ENCODE measurements at places on chromosomes 3 and 15.

DNA sequence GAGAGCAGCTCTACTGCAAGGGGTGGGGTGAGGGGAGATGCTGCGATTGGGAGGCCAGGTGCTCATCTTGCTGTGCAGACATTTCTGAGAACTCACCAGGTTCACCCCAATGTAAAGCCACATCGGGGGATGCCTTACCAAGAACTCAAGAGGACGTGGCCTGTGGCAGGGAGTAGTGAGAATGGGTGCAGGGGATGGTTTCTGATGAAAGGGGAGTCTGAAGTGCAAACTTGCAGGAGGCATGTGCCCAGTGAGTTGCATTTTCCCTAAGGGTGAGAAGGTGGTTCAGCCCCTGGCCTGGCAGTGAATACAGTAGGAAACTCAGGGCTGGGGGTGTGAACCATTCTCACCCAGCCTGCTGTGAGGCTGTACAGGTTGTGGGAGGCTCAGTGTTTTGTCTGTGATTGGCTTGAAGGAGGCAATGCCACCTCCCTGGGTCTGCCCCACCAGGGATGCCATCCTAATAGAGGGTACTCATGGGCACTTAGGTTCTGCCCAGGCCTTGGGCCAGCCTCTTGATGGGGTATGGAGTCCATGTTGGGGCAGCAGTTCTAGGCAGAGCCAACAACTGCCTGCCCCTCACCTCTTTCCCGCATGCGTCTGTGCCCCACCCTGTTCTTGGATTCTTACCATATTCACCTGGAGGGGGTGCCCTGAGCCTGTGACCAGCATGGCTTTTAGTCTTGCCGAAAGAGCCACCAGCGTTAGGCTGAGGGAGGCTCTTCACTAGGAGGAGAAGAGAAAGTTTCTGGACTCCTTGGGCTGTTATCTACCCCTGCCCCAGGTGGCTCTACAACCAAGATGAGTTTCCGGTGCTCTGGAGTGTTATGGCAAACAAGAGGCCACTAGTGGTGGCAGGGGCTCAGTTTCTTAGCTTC lies 4.5 kb downstream of the HEMK1 start:
- DNase-seq, result no peak

- no peak for DNase-seq
These were observed 486.4 kb downstream of the FHIT start for GRCh38 chr3:60764870-60765269.

GRCh38 chr15:60682115-60682514 lies 203.2 kb upstream of the ICE2 start:
- peak; percentile 12 for DNase-seq

DNA sequence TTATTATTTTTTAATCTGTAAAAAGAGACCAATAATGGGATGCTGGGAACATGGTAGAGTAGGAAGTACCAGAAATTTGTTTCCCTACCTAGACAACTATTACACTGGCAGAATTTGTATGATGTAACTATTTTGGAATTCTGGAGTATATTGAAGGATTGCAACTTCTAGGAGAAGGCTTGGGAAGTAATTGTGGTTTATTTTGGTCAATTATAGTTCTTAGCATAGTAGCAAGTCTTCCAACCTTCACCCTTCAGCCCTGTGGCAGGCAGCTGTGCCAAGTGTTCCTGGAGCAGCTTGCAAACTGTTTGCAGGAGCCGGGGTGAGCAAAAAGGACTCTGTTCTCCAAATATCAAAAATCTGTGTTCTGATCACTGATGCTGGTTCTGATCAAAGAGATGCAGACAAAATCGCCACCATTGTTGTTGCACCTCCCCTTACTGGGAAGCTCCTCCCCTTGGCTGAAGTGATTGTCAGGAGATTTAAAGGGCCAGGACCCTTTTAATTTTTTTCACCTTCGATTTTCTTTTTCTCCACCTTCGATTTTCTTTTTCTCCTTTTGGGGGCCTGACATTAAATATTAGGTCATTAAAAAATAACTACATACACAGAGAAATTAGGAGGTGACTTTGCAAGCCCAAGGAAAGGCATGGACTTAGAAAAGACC lies 363.3 kb downstream of the SLC9A9 start:
- no peak for DNase-seq
